ENCODE measurements at places on chromosomes 5 and 9. TPM values are rescaled to one million over a fixed set of nuclear protein-coding genes. Genes with fewer than 3 reads are reported as not detected.

- H3K4me3 ChIP-seq, result no peak overlapping the region
- no peaks in the 10 kb centered on the region for H3K27me3 ChIP-seq
- no peak for DNase-seq
- H3K4me1 ChIP-seq, result peaks cover 8% of the 10 kb centered on the region
These were observed 154.3 kb downstream of the DENND1A start for GRCh38 chr9:123775289-123776284.

DNA sequence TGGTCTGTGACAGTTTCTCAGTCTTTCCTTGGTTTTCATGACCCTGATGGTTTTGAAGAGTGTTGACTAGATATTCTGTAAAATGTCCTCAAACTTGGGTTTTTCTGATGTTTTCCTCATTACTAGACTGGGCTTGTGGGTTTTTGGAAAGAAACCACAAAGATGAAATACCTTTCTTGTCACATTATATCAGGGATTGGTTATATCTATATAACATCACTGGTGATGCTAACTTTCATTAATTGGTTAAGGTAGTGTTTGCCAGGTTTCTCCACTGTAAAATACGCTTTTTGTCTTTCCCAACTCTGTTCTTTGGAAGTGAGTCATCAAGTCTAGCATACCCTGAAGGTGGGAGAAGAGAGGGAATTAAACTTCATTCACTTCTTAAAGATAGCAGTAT, 3.3 kb upstream of the IL31RA start:
- peaks cover 35% of the 10 kb centered on the region for H3K27me3 ChIP-seq
- no peak overlapping the region for H3K4me3 ChIP-seq
- no peak overlapping the region for H3K27ac ChIP-seq
- no peak for DNase-seq

DNA sequence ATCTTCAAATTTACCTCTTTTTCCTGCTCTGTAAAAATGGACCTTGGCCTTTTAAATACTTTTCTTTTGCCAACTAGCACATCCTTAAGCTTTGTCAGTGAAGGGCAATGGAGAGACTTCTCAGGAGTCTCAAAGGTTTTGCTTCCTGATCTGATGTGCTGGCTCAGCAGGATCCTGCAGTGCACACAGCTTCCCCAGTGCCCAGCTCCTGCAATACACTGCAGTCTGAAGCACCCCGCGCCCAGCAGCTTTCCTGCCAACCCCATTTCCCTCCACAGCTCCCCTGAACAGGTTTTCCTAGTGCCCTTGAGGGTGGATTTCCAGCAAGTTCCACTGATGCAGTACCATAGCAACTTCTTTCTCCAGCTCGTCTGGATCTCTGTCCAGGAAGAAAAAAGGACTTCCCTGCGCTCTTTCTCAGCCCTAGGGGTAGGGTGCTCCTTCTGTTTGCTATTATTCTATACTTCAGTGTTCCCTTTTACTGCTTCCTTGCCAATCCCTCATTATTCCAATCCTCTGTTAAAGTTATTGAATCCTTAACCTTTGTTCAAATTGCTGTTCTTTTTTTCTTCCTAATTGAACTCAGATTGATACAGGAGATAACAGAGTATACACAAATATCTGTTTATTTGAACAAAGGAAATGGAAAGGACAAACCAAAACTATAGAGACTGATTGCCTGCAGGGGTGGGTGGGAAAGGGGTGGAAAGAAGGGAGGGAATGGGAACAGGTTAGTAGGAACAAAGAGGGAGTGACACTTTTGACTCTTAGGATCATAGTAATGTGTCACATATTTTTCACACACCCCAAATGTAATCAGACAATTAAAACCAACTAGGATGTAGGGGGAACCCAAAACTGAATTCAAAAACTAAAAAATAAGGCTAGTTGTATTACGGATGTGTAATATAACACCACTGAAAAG, 8.5 kb downstream of the SNAPC3 start:
- H3K27ac ChIP-seq, result peak overlapping the region; percentile 8
- H3K27me3 ChIP-seq, result no peaks in the 10 kb centered on the region
- H3K36me3 ChIP-seq, result peaks cover 48% of the 10 kb centered on the region
- H3K4me3 ChIP-seq, result no peak overlapping the region
- DNase-seq, result no peak

DNA sequence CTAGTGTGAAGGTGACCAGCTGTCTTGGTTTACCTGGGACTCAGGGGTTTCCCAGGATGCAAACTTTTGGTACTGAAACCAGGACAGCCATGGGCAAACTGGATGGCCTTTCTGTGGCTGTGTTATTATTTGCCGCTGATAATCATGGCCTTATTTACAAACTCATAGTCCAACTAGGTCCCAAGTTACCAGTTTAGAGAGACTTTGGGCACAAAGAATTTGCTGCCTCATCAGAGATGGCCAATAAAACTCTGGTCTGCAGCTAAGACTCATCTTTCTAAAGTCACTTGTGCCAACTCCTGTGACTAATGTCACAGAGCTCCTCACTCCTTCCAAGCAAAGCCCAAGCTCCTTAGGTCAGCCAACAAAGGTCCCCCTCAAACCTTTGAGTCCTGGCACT, 47.5 kb upstream of the PLPP6 start:
- peaks cover 3% of the 10 kb centered on the region for H3K36me3 ChIP-seq
- H3K4me3 ChIP-seq, result no peak overlapping the region
- H3K27ac ChIP-seq, result no peak overlapping the region

DNA sequence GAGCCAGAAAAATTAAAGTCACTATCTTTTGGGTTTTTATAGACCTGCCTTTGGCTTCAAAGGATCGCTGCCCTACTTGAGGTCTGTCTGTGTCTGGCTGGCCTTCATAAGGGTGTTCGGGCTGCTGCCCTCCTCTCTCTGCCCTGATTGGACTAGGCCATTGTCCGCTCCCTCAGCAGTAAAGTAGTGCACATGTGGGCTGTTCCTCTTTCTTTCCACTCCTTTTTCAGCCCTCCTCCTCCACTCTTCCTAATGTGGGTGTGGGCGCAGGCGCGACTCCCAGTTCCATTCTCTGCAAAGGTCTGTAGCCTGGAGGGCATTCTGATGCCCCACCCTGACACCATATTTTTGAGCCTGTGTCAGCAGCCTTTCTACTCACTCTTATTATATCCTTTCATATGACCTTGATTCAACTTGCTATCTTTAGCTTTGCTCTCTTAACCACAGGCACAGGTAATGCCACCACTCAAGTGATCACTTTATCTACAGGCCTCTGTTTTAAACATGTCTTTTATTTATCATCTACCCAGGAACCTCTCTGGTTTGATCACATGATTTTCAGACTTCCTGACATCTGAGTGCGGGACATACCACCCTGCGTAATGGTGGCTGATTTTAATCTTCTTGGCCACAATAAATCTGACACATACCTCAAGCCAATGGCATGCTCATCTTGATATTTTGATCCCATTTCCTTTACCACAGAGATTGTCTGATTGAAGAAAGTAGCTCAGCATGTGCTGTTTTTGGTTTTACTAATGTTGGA, 144.5 kb downstream of the AOPEP start:
- H3K27ac ChIP-seq, result peak overlapping the region; percentile 73
- no peak overlapping the region for H3K4me3 ChIP-seq
- peaks cover 37% of the 10 kb centered on the region for H3K4me1 ChIP-seq
- peaks cover 17% of the 10 kb centered on the region for H3K36me3 ChIP-seq

DNA sequence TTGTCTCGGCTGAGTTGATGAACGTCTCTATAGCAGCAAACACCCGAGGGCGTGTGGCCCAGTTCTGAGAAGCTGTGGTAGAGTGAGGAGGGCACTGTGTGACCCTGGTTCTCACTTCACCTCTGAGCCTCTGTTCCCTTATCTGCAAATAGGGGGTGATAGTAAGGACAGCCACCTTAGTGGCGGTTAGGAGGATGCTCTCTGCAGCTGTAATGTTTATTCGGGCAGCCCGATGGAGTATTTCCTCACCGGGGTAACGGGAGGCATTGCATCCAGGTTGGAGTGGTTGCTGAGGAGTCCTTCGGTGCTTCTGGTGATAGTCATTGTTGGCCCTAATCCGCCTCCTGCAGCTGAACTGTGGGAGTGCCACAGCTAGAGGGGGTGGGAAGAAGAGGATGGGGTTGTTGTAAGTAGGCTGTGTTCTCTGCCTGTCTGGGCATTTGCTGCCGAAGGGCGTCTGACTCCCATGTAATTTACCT, 13.9 kb downstream of the PRRC2B start:
- peak; percentile 76 for DNase-seq
- H3K27ac ChIP-seq, result peak overlapping the region; percentile 86
- H3K4me3 ChIP-seq, result peak overlapping the region; percentile 70
- H3K36me3 ChIP-seq, result peaks cover 15% of the 10 kb centered on the region
- no peaks in the 10 kb centered on the region for H3K27me3 ChIP-seq

GRCh38 chr5:40277161-40277906, 402.4 kb upstream of the PTGER4 start:
- peak; percentile 50 for DNase-seq
- H3K36me3 ChIP-seq, result peaks cover 36% of the 10 kb centered on the region
- H3K4me3 ChIP-seq, result peak overlapping the region; percentile 55
- no peaks in the 10 kb centered on the region for H3K27me3 ChIP-seq
- peak overlapping the region; percentile 92 for H3K27ac ChIP-seq

DNA sequence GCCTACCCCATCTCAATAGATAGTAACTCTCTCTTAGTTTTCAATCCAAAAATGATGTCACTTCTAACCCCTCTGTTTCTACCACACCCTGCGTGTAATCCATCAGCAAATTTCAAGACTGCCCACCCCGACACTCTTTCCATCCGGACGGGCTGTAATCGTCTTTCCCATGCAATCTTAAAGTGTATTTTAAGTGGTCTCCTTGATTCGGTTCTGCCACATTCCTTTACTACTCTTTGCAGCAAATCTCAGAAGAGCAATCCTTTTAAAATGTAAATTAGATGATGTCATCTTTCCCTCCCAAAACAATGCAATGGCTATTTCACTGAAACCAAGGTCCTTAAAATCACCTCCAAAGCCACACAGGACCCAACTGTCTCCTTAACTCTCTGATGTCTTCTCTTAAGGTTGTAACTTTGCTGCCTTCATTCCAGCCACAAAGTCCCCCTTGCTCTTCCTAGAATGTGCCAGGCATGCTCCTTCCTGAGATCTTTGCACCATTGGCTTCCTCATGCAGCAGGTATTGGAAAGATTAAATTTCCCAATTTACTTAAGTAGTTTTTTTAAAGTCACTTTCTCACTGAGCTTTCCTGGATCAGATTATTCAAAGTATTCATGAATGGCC, 932.5 kb upstream of the WWC1 start:
- H3K27ac ChIP-seq, result no peak overlapping the region
- H3K4me3 ChIP-seq, result no peak overlapping the region
- no peak for DNase-seq
- no peaks in the 10 kb centered on the region for H3K36me3 ChIP-seq

DNA sequence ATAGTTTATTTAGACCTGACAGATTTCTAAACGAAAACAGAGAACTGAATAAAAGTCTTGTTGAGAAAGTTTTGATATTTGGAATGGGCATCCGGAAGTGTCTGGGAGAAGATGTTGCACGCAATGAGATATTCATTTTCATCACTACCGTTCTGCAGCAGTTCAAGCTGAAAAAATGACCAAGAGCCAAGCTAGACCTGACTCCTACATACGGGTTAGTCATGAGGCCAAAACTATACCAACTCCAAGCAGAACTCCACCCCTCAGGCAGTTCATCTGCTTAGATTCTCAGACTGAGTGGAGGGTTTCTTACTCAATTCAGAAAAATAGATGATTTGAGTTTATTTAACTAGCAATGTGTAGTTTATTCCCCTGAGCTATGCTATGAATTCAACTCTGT, 95.4 kb upstream of the ANXA1 start:
- no peak for DNase-seq
- H3K4me3 ChIP-seq, result no peak overlapping the region
- H3K36me3 ChIP-seq, result no peaks in the 10 kb centered on the region
- peaks cover 19% of the 10 kb centered on the region for H3K27me3 ChIP-seq
- H3K27ac ChIP-seq, result no peak overlapping the region

GRCh38 chr9:80493258-80493657, 921.5 kb downstream of the TLE4 start:
- no peak overlapping the region for H3K4me3 ChIP-seq
- DNase-seq, result no peak
- H3K36me3 ChIP-seq, result no peaks in the 10 kb centered on the region
- no peak overlapping the region for H3K27ac ChIP-seq

DNA sequence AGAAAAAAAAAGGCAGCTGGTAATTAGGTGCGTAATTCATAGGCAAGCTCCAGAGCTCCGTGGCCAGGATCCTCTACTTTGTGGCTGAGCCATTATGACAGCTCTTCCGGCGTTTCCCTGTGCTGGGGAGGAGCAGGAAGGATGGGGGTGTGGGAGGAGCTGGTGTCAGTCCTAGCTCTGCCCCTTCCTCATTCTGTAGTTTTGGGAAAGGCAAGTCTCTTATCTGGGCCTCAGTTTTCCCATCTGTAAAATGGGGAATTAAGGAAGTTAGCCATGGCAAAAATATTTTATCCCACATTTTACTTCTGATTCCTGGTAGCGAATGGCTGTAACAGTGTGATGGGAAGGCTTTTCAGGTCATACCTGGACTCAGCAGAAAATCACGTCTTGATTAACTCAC, 81.1 kb downstream of the SEC61B start:
- DNase-seq, result no peak
- no peak overlapping the region for H3K27ac ChIP-seq
- H3K27me3 ChIP-seq, result peaks cover 23% of the 10 kb centered on the region
- no peaks in the 10 kb centered on the region for H3K36me3 ChIP-seq
- H3K4me3 ChIP-seq, result no peak overlapping the region

DNA sequence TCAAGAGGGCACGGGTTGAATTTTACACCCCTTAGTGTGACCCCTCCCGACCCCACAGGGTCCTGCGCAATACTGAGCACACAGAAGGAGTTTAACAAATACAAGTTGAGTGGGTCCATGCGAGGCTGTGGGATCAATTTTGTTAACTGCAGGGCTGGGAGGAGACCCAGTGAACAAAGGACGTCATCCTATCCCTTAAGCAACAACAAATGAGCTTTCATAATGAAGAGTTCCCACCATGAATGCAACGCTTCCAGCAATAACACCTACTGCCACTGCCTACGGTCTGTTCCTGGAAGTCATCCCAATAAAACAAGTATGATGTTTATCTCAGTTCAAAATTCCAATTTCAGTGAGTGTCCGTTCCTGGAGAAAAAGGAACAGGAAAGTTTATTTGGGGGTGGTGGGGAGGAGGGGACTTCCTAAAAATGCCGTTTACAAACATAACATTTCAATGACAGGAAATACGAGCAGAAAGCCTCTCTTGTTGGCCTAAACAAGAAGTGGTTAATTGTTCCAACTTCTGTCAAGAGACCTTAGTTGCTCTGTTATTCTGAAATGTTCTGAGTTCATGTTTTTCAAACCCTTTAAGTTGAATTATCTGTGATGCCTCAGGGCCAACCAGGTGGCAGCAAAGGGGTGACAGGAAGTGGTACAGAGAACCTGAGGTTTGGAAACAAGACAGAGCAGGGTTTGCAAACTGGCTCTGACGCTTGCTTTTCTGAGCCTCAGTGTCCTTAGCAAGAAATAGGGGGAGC, 65.8 kb upstream of the PLPP6 start:
- H3K27me3 ChIP-seq, result peaks cover 5% of the 10 kb centered on the region
- peak; percentile 76 for DNase-seq
- no peak overlapping the region for H3K4me3 ChIP-seq
- peak overlapping the region; percentile 75 for H3K27ac ChIP-seq
- peaks cover 27% of the 10 kb centered on the region for H3K4me1 ChIP-seq
- no peaks in the 10 kb centered on the region for H3K36me3 ChIP-seq

GRCh38 chr9:115234094-115234493, 116.1 kb upstream of the TNC start:
- no peak overlapping the region for H3K27ac ChIP-seq
- H3K4me1 ChIP-seq, result no peaks in the 10 kb centered on the region
- H3K27me3 ChIP-seq, result peaks cover 18% of the 10 kb centered on the region
- no peaks in the 10 kb centered on the region for H3K36me3 ChIP-seq
- H3K4me3 ChIP-seq, result no peak overlapping the region

Gene BRINP1
- total RNA-seq, result not detected

Gene SPATA31C1
- not detected for total RNA-seq

All from activated CD8-positive, alpha-beta memory T cell treated with anti-CD3 and anti-CD28 coated beads, Interleukin-2, amount 10 ng/mL, durations not matched to agents 7 days and 5 days (primary cell).